ENCODE measurements at places on chromosomes 3 and 15. TPM values are rescaled to one million over a fixed set of nuclear protein-coding genes. Genes with fewer than 3 reads are reported as not detected.

- DNase-seq = no peak
These were observed 411.3 kb downstream of the FOXP1 start for GRCh38 chr3:71172189-71172588.

DNA sequence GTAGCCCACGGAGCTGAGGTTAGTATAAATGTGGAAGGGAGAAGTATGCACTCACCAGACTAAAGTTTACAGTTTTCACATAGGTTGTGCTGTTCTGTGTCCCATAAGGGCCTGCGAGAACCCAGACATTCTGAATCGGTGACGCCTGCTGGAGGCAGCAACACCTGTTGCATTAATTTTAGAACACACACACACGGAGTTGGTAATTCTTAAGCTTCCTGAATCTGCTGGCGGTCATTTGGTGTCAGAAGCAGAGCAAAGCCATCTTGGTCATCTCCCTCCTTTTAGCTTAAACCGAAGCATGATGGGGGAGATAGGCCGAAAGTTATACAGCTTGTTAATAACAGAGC, 41.1 kb upstream of the AP3B2 start:
- DNase-seq = no peak

DNA sequence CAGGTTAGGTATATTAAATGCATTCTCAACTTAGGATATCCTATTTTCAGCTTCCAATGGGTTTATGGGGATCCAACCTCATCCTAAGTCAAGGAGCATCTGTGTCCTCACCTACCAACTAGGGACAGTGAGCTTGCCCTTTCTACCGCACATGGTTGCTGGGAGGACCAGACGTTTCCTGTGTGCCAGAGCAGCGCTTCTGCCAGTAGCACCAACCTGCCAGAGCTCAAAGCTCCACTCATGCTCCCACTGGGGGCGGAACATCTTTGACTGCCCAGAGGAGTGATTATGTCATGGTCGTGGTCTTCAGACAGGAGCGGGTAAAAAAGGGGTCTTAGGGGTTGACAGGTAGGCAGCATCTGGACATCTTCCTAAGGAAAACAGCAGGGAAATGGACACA, 24.7 kb downstream of the XPC start:
- no peak for DNase-seq

DNA sequence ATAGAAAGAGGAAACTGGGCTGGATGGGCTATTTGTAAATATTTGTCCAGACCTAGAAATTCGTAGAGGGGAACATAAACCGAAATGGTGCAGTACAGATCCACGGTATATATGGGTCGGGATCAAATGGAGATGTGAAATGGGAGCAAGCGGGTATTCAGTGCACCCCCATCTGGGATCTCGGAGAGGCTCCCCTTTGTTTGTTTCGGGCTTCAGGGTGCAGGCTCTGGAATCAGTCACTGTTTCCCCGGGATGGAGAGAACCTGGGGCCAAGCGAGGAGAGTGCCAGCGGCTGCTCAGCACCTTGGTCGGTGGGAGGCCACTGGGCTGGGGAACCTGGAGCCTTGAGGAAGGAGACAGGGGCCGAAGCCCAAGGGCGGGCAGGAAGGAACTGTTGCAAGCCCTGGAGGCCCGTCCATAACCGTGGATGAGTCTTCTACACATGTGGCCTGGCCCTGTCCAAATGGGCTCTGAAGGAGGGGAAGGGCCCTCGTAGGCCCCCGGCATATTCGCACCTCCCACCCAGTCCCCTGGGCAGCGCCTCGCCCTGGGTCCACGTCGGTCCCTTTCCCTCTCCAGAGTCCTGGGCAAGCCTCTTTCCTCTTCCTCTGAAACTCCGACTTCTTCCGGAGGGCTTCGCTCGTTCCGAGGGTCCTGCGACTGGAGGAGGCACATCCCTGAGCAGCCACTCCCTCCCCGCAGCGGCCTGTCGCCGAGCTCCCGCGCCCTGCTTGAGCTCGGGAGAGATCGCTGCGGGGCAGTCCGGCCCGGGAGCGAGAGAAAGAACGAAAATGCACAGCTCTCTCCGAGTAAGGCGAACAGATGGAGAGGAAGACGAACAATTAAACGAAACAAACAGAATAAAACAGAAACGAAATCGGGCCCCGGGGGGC, 3.0 kb downstream of the ISL2 start:
- DNase-seq = no peak

Gene ASTE1
- polyA plus RNA-seq = 17.1 TPM

Gene FANCD2OS
- 0.52 TPM for polyA plus RNA-seq

Gene LINGO1
- 14.5 TPM for polyA plus RNA-seq

Gene ZIC4
- not detected for polyA plus RNA-seq
